ENCODE measurements at places on chromosomes 16 and 17.

GRCh38 chr16:8087597-8088289 lies 502.6 kb downstream of the TMEM114 start:
- DNase-seq = no peak

GRCh38 chr16:82138478-82139285 lies 31.3 kb downstream of the MPHOSPH6 start:
- no peak for DNase-seq

DNA sequence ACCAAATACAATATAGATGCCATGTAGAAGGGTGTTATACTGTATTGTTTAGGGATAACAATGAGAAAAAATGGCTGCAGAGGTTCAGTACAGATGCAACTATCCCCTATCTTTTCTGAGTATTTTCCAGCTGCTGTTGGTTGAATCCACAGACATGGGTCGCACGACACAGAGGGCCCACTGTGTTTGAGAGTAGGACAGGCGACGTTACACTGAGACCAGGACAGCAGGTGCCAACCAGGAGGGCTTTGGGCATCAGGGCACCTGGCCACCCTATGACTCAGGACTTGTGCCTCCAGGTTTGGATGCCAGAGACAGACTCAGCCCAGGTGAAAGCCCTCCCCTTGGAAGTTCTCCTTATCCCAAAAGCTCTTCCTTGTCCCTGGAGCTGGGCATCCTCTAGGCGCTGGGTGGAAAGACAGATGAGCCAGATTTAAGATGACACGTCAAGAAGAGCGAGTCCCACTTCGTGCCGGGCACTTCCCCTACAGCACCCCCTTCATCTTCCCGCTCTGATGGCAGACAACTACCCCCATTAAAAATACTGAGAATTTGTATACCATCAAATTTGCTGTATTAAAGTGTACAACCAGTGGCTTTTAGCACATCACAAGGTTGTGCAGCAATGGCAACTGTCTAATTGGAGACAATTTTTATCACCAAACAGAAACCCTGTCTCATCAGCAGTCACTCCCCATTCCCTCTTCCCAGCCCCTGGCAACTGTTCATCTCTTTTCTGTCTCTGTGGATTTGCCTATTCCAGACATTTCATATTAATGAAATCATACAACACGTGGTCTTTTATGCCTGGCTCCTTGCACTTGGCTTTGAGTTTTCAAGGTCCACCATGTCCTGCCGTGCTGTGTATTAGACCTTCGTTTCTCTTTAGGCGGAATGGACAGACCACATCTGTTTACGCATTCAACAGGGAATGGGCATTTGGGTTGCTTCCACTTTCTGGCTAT lies 30.6 kb downstream of the TNFRSF13B start:
- no peak for DNase-seq

DNA sequence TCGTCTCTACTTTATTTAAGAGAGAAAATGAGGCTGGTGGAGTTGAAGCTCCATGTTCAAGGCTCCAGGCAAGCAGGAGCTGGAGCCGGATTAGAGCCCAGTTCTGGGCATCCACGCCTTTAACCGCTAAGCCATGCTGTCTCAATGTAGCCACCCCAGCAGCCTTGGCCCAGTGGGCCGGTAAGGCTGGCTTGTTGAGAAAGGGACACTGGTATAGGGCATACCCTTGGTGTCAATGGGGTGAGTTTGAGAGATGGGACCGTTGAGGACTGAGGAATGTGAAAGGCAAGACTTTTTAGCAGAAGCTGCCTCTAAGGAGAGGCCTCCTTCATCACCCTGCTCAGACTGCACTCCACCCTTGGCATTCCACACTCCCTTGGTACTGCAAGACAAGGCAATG lies 147.4 kb downstream of the CYLD start:
- no peak for DNase-seq

GRCh38 chr17:61510237-61510636 lies 58.0 kb downstream of the TBX4 start:
- DNase-seq = no peak

DNA sequence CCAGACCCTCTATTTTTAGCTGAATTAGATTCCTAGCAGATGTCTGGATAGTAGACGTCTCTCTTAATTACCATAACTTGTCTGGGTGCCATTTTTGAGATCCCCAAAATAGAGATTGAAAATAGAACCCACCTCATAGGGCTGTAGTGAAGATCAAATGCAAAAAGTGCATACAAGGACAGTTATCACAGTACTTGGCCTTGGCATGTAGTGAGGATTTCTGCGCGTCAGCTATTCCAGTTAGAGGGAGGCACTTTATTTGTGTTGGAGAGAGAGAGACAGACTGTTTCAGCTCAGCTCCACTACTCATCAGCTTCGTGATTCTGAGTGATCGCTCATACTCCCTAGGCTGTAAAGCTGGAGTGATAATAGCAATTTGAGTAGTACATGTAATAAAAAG lies 59.6 kb upstream of the CDH13 start:
- no peak for DNase-seq

DNA sequence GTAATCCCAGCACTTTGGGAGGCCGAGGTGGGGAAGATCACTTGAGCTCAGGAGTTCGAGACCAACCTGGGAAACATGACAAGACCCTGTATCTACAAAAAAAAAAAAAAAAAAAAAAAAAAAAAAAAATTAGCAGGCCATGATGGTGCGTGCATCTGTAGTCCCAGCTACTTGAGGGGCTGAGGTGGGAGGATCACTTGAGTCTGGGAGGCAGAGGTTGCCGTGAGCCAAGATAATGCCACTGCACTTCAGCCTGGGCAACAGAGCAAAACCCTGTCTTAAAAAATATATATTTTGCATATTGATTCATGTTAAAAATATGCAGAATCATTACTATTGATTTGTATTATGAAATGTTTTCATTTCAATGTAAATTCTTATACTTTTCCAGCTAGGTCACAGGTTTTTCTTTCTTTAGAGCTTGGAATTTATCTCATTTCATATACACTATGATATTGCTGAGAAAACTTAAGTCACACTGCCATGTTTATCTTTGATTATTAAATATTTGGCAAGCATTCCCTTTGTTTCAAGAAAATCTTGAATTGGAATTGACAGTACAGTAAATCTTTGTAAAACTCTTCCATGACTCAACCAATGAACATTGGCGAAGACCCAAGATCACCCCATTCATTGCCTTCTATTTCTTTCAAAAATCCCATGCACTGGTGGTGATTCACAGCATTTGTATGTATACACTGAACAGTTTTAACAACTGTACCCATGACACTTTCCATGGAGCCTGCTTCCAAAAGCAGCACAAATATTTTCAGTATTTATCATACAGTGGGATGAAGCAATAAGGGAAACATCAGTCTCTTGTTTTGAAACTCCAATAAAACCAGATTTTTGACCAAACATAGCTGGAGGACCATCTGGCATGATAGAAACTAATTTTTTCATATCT lies 83.5 kb upstream of the TNRC6A start:
- no peak for DNase-seq
